ENCODE measurements at places on chromosomes 13 and 19. TPM values are rescaled to one million over a fixed set of nuclear protein-coding genes. Genes with fewer than 3 reads are reported as not detected.

DNA sequence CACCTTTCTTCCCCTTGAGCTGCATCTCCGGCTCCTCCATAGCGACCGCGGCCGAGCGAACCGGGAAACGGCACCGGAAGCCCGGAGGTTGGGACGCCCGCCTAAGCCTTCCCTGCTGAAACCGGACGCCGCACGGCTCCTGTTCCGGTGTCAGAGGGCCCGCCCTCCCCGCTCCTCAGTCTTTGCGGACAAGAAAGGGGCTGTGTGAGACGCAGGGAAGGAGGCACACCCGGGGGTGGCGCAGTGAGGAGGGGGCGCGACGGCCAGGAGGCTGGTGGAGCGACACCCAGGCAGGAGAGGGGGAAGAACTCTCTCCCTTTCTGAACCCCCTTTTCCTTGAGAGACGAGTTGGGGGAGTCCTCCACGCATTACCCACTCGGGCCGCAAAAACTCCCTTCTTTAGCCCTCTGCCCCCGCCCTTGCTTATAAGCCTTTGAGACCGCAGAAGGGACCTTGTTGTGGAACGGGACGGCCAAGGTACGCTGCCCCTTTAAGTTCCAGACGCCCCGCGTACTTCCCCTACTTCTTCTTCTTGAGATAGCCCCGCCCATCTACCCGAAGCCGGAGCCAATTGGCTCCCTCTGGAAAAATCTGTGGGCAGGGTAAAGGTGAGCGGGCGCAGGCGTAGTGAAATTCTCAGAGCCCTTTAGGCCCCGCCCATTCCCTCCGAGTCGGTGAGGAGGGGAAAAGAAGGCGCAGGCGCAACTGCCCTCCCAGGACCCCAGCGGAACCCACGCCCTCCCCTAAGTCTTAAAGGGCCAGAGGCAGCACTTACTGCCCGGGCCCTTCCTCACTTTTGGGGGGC, at the start of the genes BORCS8 and RFXANK:
Gene BORCS8, minus strand, starts transcription at position 75 of the 805 bp plus-strand sequence. Its CDS starts 35 bp downstream, at position 40.
Gene RFXANK, plus strand, starts transcription at position 181 of the 805 bp plus-strand sequence. CDS start 1,689 bp downstream, outside the sequence.
- H3K27ac ChIP-seq, result peak within 1 kb of the TSS; percentile 98
- peaks cover 36% of the 10 kb centered on the region for H3K4me1 ChIP-seq

DNA sequence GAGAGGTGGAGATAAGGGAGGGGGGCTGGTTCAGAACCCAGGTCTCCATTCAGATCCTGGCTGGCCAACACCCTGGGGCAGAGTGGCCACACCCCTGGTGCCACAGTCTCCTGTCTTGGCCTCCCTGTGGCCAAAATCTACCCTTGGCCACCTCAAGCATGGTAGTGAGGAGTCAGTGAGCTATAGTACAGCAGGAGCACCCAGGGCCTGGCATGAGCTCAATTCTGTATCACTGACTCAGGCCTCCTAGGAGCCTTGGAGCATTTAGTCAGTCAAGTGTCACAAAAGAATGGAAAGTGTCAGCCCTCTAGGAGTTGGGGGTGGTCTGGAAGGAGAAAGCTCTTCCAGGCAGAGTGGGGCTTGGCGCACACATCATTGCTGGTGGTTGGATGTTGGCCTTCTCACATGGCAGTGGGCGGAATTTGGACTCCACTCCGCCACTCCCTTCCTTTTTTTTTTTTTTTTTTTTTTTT, 6.6 kb upstream of the CD79A start:
- H3K4me3 ChIP-seq, result no peak overlapping the region
- H3K27me3 ChIP-seq, result no peaks in the 10 kb centered on the region
- H3K27ac ChIP-seq, result no peak overlapping the region
- no peak for DNase-seq

DNA sequence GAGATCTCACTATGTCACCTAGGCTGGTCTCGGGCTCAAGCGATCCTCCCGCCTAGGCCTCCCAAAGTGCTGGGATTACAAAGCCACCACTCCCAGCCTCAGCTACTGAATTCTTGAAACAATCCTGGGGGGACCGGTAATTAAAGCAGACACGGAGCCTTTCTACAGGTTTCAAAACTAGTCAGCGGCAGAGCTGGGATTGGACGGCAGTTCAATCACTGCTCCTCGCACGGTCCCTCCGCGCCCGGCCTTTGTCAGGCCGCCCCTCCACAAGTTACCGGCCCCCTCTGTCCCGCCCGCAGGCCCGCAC, 229 bp downstream of the BORCS8 start:
- peaks cover 36% of the 10 kb centered on the region for H3K4me1 ChIP-seq
- H3K36me3 ChIP-seq, result peaks cover 23% of the 10 kb centered on the region
- H3K27me3 ChIP-seq, result no peaks in the 10 kb centered on the region
- H3K27ac ChIP-seq, result peak overlapping the region; percentile 98
- H3K4me3 ChIP-seq, result peak overlapping the region; percentile 84

OR4F17 gene
- total RNA-seq, result not detected

NKPD1 gene
- 0.08 TPM for total RNA-seq

GRCh38 chr13:99916366-99917103, 55.0 kb downstream of the ZIC5 start:
- no peak overlapping the region for H3K27ac ChIP-seq
- DNase-seq, result no peak
- H3K27me3 ChIP-seq, result peaks cover 5% of the 10 kb centered on the region
- H3K4me1 ChIP-seq, result no peaks in the 10 kb centered on the region

- no peak for DNase-seq
- no peaks in the 10 kb centered on the region for H3K36me3 ChIP-seq
- H3K27me3 ChIP-seq, result no peaks in the 10 kb centered on the region
- H3K4me3 ChIP-seq, result no peak overlapping the region
Observed at GRCh38 chr13:90154311-90154960, 1193.1 kb upstream of the MIR17HG start.

KLC3 gene
- 0.11 TPM for total RNA-seq

- no peaks in the 10 kb centered on the region for H3K4me1 ChIP-seq
- no peak for DNase-seq
- H3K27me3 ChIP-seq, result no peaks in the 10 kb centered on the region
- no peak overlapping the region for H3K4me3 ChIP-seq
Observed at GRCh38 chr13:34826432-34826831, 115.6 kb upstream of the NBEA start.

DNA sequence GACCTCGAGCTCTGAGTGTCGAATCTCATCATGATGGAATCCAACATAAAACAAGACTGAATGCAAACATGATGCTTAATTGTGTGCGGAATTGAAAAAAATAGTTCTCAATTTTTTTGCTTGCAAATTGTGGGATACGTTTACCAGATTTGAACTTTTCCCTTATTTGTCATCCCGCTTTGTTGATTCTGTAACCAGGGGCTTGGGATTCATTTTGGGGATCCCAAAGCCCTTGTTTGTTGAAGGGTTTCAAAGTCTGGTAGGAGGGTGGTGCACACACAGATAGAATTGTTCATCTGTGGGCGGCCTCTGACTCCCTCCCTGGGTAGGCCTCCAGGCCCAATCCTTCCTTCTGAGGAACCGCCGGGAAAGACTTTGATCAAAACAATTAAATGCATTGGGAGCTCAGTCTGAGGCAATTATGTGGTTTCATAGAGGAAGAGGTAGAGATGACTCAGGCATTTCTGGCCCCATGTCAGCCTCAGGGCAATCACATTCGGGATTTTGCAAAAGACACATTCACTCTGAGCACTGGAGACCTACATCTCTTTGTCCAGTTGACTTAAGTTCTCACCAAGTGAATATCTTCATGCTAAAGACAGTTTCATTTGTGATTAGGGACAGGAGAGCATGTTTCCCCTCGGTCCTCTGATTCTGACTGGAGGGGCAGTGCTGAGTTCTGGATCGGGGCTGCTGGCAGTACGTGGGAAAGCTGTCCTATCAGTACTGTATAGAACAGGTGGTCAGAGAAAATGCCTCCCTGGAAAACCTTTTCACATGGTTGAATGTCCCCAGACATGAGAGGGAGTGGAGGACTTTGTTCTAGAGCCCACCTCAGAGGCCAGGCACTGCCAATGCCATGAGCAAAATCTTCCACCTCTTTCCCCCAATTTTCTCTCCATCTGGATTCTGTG, 27.8 kb upstream of the IGFL4 start:
- peaks cover 4% of the 10 kb centered on the region for H3K27me3 ChIP-seq
- no peak overlapping the region for H3K27ac ChIP-seq
- no peak for DNase-seq
- no peaks in the 10 kb centered on the region for H3K36me3 ChIP-seq
- no peaks in the 10 kb centered on the region for H3K4me1 ChIP-seq

GRCh38 chr13:51715613-51716012, 88.3 kb downstream of the DHRS12 start:
- no peak overlapping the region for H3K27ac ChIP-seq
- no peak for DNase-seq
- H3K4me3 ChIP-seq, result no peak overlapping the region
- no peaks in the 10 kb centered on the region for H3K36me3 ChIP-seq
- no peaks in the 10 kb centered on the region for H3K4me1 ChIP-seq
- H3K27me3 ChIP-seq, result no peaks in the 10 kb centered on the region

CEBPG gene
- 54.5 TPM for total RNA-seq

DNA sequence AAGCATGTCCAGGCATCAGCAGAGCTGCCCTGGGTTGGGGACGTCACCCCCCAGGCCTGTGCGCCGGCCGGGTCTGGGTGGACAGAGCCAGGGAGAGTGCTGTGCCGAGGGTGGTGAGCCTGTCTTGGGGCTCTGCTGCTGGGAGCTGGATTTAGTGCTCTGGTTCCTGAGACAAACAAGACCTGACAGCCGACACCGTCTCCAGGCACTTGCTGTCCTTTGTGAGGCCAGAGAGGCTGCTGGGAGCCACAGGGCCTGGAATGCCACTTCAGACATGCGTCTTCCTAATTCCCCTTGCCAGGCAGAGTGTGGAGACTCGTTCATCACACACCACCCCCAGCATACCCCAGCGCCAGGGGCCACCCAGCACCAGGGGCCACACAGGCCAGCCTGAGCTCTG, 165.8 kb downstream of the KDM4B start:
- peaks cover 83% of the 10 kb centered on the region for H3K36me3 ChIP-seq
- no peak overlapping the region for H3K4me3 ChIP-seq
- H3K27me3 ChIP-seq, result no peaks in the 10 kb centered on the region
- H3K4me1 ChIP-seq, result no peaks in the 10 kb centered on the region
- no peak overlapping the region for H3K27ac ChIP-seq

ZBTB32 gene
- total RNA-seq, result not detected

- DNase-seq, result peak; percentile 19
- H3K27me3 ChIP-seq, result no peaks in the 10 kb centered on the region
- H3K4me1 ChIP-seq, result peaks cover 36% of the 10 kb centered on the region
- no peak overlapping the region for H3K4me3 ChIP-seq
- H3K27ac ChIP-seq, result no peak overlapping the region
Observed at GRCh38 chr19:32671883-32672593, 2.9 kb downstream of the ANKRD27 start.

DNA sequence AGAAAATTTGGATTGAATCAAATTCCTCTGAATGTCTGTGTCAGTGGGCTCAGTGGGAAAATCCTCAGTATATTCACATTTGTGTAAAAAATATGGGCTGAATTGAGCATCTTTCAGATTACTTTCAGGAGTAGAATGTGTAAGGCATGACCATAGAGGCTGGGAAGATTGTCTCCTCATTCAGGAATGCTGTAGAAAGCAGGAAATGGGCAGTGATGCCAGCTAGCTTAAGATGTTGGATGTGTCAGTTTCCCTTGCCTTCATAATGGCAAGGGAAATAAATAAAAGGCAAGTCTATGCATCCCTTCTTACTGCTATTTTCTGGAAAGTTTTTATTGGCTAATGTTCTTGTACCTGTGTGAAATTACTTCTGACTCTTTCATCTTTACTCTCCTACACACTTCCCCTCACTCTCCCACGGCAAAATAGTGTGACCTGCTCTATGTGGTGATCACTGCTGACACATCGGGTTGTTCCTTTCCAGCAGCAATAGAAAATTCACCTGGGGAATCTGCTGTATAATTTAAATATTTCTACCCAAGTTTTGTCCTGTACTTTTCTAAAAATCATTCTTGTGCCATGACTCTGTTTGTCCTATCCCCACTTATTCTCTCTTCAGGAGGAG, 103.2 kb downstream of the LMO7 start:
- no peak overlapping the region for H3K4me3 ChIP-seq
- no peaks in the 10 kb centered on the region for H3K36me3 ChIP-seq
- no peaks in the 10 kb centered on the region for H3K27me3 ChIP-seq
- peaks cover 21% of the 10 kb centered on the region for H3K4me1 ChIP-seq

ZIM2 gene
- total RNA-seq, result not detected

DNA sequence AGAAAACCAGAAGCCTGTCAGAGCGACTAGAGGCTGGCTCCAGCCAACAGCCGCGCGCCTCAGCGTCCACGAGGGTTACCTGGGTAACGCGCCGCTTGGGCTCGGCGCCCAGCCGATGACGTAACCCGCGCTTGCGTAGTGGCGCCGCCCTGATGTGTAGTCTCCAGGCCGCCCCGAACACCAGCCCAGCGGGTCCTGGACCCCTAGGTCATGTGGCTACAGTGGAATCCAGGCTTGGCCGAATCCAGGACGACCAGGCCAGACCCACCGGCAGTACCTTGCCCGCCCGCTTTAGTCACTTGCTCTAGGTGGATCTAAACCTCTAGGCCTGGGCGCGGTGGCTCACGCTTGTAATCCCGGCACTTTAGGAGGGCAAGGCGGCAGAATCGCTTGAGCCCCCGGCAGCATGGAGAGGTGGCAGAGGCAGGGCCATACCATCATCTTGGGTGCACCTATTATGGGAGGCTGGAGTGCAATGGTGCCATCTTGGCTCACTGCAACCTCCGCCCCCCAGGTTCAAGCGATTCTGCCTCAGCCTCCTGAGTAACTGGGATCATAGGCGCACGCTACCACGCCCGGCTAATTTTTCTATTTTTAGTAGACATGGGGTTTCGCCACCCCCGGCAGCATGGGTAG, 7.2 kb upstream of the ZNF606 start:
- no peak overlapping the region for H3K27ac ChIP-seq
- no peaks in the 10 kb centered on the region for H3K4me1 ChIP-seq
- H3K4me3 ChIP-seq, result peak overlapping the region; percentile 44
- peak; percentile 77 for DNase-seq
- peaks cover 17% of the 10 kb centered on the region for H3K27me3 ChIP-seq

ZNF69 gene
- total RNA-seq, result 2.7 TPM

HIPK4 gene
- 0.11 TPM for total RNA-seq

CCDC61 gene
- 5.8 TPM for total RNA-seq

GRCh38 chr13:44726778-44727177, 150.6 kb upstream of the TSC22D1 start:
- H3K4me1 ChIP-seq, result no peaks in the 10 kb centered on the region
- H3K36me3 ChIP-seq, result no peaks in the 10 kb centered on the region
- H3K4me3 ChIP-seq, result no peak overlapping the region
- H3K27ac ChIP-seq, result no peak overlapping the region
- no peaks in the 10 kb centered on the region for H3K27me3 ChIP-seq
- no peak for DNase-seq

CATSPERD gene
- not detected for total RNA-seq

- no peaks in the 10 kb centered on the region for H3K27me3 ChIP-seq
- no peak overlapping the region for H3K4me3 ChIP-seq
- H3K36me3 ChIP-seq, result no peaks in the 10 kb centered on the region
- no peak overlapping the region for H3K27ac ChIP-seq
- H3K4me1 ChIP-seq, result no peaks in the 10 kb centered on the region
Observed at GRCh38 chr13:66969291-66969690, 260.8 kb downstream of the PCDH9 start.
